ENCODE measurements at places on chromosomes 2 and 18. TPM values are rescaled to one million over a fixed set of nuclear protein-coding genes. Genes with fewer than 3 reads are reported as not detected.

CABYR gene
- total RNA-seq, result 3.1 TPM

SGPP2 gene
- 0.05 TPM for total RNA-seq

GRCh38 chr2:96817882-96818281 lies 1.8 kb downstream of the CNNM3 start:
- no peak for DNase-seq

DNA sequence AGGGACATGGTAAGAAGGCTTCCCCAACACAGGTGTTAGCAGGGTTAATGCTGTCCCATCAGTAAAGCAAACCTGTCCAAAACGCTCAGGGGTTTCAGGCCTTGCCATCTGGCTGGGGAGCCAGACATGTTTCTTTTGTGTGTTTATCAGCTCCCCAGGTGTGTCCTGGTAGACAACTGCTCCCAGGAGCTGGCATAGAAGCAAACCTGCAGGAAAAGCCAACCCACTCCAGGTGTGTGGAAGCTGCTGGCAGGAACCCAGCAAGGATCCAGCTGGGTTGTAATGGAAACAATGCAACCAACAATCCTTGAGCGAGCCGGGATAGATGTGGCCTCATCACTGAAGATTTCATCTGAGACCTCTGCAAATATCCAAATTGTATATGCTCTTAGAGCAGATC lies 123.1 kb downstream of the RAB3GAP1 start:
- peak; percentile 13 for DNase-seq

DNA sequence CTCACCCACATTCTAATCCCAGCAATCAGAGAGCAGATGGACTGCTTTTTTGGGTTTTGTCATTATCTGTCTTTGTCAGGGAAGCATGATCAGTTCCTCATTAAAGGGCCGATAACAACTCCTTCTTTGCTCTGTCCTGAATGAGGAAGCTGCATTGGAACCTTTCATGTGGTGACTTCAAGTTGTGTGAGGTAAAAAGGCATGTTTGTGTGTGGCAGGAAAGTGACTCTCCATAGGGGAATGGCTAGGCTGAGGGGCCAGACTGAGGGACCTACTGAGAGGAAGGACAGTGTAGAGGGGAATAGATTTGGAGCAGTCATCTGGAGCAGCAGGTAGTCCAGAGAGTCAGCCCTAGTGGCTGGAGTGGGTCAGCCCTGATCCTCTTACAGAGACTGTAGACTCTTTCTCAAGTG lies 23.6 kb upstream of the LRRTM1 start:
- DNase-seq, result no peak

Measured in dermis blood vessel endothelial cell (primary cell).